Right lung (tissue), 10 donors: ENCODE measurements at places on chromosomes 12 and 14. TPM values are rescaled to one million over a fixed set of nuclear protein-coding genes. Genes with fewer than 3 reads are reported as not detected.

The OR4E2 gene
- not detected for polyA plus RNA-seq

The P2RX2 gene
- 3.3 TPM for polyA plus RNA-seq

The SNAPC1 gene
- 15.3 TPM for polyA plus RNA-seq

The RIC8B gene
- 27.1 TPM for polyA plus RNA-seq

The NTN4 gene
- 24.4 TPM for polyA plus RNA-seq

- no peak for DNase-seq
Observed at GRCh38 chr12:3921526-3921925, 48.3 kb upstream of the PARP11 start.

DNA sequence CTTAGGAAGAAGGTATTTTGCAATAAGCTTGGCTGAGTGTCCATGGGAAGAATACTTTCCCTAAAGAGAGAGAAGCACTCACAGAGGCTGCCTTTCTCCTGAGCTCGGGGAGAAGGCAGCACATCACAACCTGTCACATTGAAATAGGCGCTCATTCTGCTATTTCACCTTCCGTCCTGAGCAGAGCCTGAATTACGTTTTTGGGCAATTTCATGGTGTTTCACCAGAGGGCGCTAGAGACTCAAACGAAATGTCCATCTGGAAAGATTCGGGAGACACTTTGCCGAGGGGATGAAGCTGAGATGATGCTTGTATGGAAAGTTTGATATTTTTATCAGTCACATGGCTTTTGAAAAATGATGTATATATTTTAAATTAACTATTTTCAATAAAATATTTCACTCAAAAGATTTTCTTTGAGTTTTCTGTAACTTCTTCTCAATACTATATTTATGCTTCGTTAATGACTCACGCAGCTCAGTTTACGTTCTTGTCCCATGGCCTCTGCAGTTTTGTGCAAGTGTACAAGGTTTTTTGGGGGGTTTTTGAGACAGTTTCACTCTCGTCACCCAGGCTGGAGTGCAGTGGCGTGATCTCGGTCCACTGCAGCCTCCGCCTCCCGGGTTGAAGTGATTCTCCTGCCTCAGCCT is 17.4 kb upstream of the B4GALNT3 start:
- DNase-seq: no peak

DNA sequence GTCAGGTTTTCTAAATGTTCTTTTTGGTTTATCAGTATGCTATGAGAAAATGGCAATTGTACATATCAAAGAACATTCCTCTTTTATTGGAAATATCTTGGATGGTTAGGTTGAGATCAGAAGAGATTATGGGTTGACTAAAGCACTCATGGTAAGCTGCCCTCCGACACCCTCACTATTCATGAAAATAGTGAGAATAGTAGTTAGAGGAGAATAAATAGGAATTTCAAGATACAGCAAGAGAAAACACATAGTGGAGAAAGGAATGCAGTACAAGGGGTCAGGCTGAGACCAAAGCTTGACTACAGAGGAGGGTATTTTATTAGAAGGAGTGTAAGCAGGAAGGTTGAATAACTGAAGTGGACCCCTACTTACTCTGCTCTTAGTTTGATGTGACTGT is 112.5 kb downstream of the PTPRQ start:
- no peak for DNase-seq

- DNase-seq: no peak
Observed at GRCh38 chr12:94263011-94263811, 114.8 kb downstream of the PLXNC1 start.

DNA sequence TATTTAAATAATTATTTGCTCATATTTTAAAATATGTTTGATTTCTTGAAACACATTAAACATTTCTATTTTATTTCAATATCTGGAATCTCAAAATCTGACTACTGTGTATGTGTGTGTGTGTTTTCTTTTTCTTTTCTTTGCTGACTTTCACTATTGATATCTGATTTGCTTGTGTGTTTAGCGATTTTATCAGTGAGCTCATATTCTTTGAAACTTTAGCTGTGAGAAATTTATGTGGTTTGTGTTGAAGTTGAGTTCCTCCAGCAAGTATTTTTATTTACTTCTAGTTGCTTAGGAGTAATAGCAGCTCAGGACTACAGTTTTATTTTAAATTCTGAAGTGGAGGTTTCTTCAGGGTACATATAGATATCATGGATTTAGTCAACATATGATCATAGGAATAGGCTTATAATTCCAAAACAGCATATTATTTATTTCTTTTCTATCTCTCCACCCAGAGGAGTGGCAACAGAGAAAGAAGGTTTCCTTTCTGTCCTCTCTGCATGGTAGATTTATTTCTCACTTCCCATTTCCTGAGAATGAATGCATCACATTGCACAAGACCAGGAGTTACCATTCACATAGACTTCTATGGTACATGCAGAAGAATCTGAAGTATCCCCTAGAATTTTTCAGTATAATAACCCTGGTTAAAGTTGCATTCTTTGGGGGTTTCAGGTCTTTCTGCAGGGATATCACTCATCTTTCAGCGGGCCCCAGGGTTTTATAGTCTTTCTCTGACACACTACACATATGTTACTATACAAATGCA is 60.5 kb downstream of the PTPRQ start:
- DNase-seq: no peak

DNA sequence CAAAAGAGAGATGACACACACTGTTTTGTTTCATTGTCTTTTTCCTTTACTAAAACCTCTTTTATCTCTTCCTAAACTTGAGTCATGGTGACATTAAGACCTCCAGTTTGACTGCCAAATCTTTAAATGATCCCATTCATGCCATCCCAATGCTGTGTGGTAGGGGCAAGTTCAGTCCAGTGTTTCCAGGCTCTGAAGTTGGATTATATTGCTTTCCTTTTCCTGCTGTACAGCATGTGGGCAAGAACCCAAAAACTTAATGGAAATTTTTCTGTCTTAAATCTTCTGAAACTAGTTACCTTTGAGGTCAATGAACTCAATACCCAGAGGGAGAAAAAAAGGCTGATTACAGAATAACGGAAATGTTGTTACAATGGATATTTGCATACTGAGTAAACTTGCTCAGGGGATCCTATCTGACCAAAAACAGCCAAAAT is 187.1 kb upstream of the FAR2 start:
- no peak for DNase-seq

GRCh38 chr12:42145552-42146215 is 1.0 kb upstream of the GXYLT1 start:
- peak; percentile 16 for DNase-seq

DNA sequence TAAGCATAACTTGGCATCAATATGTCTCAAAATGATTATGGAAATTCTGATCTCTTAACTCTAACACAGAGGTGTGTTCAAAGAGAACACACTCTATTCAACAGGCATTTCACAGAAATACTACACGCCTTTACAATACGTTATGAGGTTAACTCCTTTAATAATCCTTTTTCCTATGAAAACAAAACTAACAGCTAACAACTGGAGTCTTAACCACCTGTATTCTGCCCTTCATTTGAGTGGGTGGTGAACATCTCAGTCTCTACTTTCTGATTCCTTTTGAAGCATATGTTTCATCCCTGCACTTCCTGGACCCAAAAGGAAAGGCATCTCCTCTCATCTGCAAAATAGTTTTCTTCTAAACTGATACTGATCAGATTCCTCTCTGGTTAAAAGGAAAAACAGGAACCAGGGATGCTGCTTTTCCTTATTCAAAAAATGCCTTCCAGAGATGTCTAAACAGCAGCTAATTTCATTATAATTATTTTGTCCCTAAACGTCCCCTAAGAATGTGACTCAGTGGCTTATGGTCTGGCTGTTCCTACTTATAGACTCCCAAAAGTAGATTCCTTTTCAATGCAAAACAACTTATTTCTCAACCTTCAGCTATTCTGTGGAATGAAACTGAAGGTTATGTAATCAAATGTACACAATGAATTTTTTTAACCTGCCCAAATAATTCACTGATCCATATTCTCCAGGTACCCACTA is 24.1 kb downstream of the ITPR2 start:
- DNase-seq: no peak

GRCh38 chr12:55693323-55694187 is 14.1 kb downstream of the ITGA7 start:
- DNase-seq: no peak

- no peak for DNase-seq
Observed at GRCh38 chr12:18908191-18908590, 170.3 kb downstream of the CAPZA3 start.
